ENCODE measurements at places on chromosomes 7 and 10.
A peak's percentile ranks its signal among the peaks of the same experiment; 100 is the strongest.

DNA sequence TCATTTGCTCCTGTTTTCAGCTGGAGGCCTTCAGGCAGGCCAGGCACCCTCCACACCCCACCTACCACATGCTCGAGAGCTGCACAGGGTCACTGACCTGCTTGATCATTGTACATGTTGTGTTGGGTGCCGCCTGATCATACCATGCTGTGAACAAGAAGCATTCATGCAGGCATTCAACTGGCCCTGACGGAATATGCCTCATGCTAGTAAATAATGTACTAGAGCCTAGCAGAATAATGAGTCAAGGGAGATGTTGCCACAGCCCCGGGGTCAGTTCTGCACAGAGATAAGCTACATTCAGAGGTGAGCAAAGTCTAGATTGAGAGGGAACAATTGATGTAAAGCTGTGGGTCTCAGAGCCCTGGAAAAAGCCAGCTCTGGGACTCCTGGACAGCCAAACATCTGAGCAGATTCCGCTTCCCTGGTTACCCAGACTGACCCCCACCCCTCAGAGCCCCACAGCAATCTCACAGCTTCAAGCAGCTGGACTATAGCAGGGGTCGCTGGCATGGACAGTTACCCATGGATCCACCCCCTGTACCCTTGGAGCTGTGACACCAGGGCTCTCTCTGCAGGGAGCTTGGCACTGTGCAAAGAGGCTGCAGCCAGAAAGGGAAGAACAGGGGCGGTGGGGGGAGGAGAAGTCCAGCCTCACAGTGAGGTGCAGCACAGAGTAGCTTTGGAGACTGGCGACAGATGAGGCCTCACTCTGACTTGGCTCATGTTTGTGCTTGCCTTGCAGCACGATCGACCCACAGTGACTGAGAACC is 86.6 kb downstream of the FRMPD2 start:
- DNase-seq = no peak

- no peak for DNase-seq
Observed at GRCh38 chr7:1815051-1815481, 145.0 kb downstream of the ELFN1 start.

GRCh38 chr10:66180581-66181318 is 745.1 kb upstream of the LRRTM3 start:
- peak; percentile 19 for DNase-seq

DNA sequence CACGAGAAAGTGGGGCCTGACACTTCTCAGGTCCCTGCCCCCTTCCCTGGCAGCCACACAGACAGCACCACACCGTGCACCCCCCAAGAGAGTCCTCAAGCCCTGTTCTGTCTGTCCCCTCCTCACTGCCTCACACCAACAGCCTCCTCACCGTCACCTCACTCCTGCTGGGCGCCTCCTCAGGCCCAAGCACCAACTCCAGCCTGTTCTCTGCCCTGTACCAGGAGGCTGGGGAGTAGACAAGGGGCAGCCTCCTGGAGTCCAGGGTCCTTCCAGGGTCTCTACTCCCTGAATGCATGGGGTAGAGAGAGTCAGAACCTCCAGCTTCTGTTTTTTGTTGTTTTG is 26.9 kb upstream of the ELN start:
- DNase-seq = no peak

DNA sequence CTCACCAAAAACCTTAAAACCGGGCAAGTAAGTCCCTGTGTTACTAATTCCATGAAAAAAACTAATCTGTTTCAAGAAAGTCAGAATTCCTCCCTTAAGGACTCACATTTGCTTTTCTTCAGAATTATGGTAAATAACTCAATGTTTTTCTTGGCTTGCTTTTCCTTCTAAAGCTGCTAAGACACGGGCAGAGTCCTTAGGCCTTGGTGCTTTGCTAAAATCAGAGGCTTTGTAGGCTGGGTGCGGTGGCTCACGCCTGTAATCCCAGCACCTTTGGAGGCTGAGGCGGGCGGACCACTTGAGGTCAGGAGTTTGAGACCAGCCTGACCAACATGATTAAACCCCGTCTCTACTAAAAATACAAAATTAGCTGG is 32.0 kb downstream of the GNA12 start:
- no peak for DNase-seq

GRCh38 chr10:80464557-80465450 is 10.7 kb downstream of the TSPAN14 start:
- no peak for DNase-seq

DNA sequence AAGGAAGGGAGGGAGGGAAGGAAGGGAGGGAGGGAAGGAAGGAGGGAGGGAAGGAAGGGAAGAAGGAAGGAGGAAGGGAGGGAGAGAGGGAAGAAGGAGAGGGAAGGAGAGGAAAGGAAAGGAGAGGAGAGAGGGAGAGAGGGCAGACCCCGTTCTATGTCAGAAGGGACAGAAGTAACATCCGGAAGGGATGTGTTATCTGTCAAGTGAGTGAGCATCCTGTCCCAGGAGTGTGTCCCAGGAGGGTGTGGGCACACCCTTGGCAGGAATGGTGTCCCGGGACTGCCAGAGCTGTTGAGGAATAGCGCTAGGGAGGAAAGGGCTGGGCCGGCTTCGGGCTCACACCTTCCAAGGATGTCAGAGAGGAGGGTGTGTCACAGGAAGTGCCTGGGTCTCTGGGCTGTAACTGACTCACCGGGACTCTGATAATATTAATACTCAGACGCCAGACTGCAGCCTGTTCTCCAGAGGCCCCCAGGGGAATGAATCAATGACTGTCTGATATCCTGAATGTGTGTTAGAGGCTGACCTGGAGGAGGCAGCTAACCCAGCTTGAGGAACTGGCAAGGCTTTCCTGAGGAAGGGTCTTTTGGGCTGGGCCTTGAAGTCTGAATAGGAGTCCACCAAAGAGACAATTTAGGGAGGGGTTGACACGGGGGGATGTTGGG is 125.6 kb upstream of the TNRC18 start:
- no peak for DNase-seq

DNA sequence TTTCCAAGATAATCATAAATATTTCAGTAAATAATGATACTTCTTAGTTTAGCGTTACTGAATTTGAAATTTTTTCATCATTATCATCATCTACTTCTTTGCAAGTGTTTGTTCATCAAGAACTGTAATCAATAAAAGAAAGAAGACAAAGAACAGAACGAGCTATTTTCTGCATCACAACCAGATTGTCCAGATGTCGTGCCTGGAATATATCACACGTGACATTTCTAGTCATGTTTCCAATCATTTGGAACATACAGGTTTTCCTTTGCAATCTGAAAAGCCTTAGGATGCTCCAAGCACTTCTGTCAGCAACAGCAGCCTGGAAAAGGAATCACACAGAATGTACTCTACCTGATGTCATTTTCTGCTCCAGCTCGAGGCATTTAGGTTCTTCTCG is 107.4 kb downstream of the FAM107B start:
- DNase-seq = no peak

DNA sequence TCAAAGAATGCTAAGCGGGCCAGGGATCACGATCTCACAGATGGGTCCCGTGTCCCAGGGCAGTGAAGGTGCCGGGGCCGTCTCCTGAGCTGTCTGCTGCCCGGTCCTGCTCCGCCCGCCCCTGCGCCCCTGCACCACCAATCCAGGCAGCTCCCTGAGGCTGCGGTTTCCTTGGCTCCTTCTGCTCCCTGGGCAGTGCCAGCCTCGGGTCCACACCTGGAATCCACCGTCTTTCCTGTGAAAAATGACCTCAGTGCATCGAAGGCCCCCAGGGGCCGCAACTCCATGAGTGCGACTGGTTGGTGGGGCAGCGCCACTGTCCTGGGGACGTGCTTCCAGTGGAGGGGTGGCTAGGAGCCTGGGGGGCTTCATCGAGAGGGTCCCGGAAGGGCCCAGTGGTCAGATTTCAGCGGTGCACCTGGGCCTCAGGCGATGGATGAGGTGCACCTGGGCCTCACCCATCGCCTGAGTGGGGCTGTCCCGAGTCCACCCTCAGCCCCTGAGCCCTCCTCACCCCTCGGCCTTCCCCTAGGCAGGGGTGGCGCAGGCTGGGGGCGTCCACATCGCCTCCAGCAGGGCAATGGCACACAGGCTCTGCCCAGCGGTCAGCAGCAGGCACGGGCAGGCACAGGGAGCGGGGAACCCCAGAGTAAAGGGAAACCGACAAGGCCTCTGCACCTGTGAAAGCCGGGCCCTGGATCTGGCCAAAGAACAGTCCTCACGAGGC is 27.2 kb downstream of the ADGRA1 start:
- DNase-seq = no peak

- DNase-seq = no peak
Observed at GRCh38 chr7:129388333-129389098, 45.7 kb upstream of the STRIP2 start.

DNA sequence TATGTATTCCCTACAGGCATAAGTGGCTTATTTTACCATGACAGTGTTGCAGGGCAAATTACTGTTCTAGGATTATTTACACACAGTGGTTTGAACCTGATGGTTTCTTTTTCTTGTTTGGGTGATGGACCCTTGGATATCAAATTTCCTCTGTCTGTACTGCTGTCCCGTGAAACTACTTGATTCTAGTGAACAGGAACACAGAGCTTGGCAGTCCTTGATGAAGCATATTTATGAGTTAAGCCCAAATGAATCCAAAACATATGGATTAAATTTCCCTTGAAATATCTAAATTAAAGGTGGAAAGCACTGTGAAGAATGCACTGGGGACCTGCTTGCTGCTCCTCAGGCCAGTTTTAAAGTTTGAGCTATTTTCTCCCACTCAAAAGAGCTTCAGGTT is 635.3 kb downstream of the INHBA start:
- no peak for DNase-seq

DNA sequence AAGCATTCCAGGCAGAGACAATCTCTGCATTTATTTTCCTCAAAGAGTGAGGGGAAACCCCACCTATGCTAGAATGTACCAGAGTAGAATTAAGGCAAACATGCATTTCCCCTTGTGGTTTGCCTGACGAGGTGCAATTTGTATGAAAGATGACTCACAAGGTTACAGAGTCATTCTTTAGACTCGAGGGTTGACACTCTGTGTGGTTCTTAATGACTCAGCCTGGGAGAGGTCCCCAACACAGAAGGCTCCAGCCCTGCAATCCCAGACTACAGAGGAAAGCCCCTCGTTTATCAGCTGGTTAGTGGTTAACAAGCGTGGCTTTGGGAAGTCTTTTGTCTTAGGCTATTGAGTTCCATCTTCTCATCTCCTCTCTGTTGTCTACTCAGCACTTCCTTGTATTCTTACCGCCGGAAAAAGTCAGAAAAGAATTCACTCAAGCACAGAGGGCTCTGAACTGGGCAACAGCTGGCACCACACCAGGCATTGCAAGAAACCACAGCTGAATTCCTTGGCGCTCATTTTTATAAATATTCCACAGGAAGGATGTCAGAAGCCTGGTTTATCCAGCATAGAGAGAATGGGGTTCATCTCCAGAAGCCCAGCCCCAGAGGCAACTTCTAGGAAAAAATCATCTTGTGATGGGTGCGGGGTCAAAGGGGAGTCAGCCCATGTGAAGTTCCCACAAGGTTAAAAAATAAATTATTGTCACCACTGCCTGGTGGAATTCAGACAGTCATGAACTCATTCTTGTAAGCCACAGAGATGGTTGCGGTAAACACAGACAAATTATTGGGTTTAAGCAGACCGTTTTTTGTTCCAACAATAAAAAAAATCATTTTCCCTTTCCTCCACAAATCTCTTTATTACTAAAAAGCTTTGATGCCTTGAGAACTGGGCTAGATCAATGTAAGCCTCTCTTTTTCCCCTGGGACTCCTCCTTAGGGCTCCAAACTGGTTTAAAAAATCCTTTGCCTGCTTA is 24.5 kb upstream of the SVIL start:
- DNase-seq = peak; percentile 48

- no peak for DNase-seq
Observed at GRCh38 chr7:131131746-131132431, 195.8 kb upstream of the MKLN1 start.

DNA sequence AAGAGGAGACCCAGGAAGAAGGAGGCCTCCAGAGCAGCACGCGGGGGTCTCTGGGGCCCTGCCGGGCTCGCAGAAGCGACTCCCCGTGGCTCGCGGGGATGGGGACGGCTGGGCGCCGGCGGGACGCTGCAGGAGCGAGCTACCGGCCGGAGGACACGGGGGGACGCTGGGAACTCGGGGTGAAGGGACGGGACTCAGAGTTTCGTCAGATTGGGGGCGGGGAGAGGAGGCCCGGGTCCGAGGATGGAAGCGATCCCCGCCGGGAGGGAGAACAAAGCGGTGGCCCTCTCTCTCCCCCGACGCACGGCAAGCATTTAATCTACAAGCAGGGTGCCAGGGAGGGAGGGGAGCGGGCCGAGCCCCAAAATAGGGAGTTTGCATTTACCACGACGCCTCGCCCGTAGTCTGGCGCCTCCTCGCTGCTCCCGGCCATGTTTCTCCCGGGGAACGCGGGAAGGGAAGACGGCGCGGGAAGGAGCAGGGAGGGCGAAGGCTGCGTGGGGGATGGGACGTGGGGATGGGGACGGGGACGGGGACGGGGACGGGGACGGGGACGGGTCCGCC is at the start of gene PRTFDC1:
PRTFDC1 (minus strand) TSS at position 464 of the 564 bp plus-strand sequence; CDS start at position 433, 31 bp downstream.
- no peak for DNase-seq

DNA sequence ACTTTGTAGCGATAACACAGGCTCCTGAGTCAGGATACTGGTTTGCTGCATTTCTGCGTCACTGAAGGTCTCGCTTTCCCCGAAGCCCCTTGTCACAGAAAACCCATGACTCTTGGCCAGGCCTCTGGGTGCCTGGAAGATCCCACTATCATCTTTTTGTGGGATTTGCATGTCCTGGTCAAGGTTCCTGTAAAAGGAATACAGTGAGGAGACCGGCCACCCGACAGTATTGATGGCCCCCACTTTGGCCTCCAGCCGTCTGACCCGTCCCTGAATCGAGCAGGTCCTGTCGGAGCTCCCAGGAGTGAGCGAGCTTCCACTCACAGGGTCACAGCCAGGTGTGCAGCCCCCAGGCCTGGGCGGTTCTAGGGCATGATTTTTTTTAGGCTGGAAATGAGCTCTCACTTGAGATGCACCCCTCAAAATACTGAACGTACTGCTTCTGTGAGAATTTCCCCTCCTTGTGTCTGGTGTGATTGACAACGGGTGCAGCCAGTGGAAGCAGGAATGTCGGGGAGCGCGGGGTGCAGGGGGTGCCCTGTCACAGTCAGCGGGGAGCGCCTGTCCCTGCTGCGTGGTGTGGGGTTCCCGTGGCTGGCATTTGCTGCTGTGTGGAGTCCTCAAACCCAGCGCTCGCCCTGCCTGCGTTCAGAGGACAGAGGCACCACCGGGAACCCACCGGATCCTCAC is 75.8 kb downstream of the DNAJB6 start:
- DNase-seq = no peak

GRCh38 chr10:82319562-82319961 is 444.6 kb downstream of the NRG3 start:
- no peak for DNase-seq

DNA sequence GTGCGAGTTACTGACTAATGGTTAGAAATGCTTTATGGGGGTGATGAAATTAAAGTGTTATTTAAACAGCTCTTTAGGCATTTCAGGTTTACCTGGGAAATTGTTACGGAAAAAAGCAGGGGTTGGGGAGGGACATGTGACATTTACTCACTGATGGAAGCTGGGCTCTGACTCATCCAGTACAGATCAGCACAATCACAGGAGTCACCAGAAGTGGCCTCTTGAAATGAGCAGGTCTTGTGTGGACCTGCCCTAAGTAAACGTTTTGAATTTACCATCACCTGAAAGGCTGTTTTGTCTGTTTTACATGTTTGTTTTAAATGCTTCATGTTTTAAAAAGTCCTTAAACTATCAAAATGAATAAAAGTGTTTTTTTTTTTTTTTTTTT is 2.3 kb downstream of the GLRX3 start:
- DNase-seq = peak; percentile 69

- DNase-seq = no peak
Observed at GRCh38 chr7:70346844-70347462, 748.7 kb downstream of the AUTS2 start.
